Suprapubic skin (tissue), 4 donors: ENCODE measurements at places on chromosomes 12 and 14.

- peaks cover 2% of the 10 kb centered on the region for H3K4me1 ChIP-seq
- H3K4me3 ChIP-seq = no peak overlapping the region
- H3K27ac ChIP-seq = no peak overlapping the region
- no peaks in the 10 kb centered on the region for H3K27me3 ChIP-seq
- peaks cover 33% of the 10 kb centered on the region for H3K36me3 ChIP-seq
These were observed 19.1 kb downstream of the BCL7A start for GRCh38 chr12:122040579-122041386.

- no peak overlapping the region for H3K4me3 ChIP-seq
- no peak for DNase-seq
- peak overlapping the region; percentile 88 for H3K27ac ChIP-seq
- H3K27me3 ChIP-seq = no peaks in the 10 kb centered on the region
These were observed 34.3 kb upstream of the ATP2A2 start for GRCh38 chr12:110246636-110247339.

DNA sequence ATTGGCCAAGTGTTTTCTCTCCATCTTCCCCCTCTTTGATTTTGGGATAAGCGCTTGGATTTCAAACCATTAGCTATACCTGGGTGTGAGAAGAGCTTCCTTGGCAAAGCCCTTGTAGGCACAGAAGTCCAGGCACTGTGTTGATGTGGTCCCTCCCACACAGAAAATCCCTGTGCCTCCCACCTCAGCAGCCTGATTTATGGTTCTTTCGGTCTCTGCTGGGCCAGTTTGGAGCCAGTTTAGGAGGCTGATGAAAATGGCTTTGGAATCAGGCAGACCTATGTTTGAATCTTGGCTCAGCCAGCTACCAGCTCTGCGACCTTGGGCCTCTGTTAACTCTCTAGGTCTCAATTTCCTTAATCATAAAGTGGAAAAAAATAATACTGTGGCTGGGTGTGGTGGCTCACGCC is 9.6 kb upstream of the IFT81 start:
- H3K27me3 ChIP-seq = no peaks in the 10 kb centered on the region
- peaks cover 15% of the 10 kb centered on the region for H3K4me1 ChIP-seq
- H3K36me3 ChIP-seq = no peaks in the 10 kb centered on the region
- DNase-seq = no peak
- H3K27ac ChIP-seq = no peak overlapping the region

GRCh38 chr12:12004524-12004923 is 66.2 kb upstream of the BCL2L14 start:
- no peak for DNase-seq
- H3K4me1 ChIP-seq = peaks cover 8% of the 10 kb centered on the region
- no peak overlapping the region for H3K4me3 ChIP-seq
- H3K27ac ChIP-seq = no peak overlapping the region

DNA sequence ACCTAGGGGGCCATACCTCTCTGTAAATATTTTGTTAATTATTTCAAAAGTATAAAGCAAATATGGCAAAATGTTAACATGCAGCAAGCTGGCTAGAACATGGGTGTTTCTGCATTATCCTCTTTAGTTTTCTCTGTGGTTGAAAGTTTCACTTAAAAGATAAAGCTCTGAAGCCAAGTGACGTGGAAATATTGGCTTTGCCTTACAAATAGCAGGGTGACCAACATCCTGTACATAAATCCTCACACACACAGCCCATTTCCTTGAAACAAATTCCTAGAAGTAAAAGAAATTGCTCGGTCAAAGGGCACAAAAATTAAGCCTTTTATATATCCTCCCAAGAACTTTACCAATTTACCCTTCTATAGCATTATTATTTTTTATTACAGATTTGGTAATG is 10.6 kb upstream of the VWF start:
- no peak overlapping the region for H3K4me3 ChIP-seq
- no peak for DNase-seq
- H3K27ac ChIP-seq = no peak overlapping the region
- H3K4me1 ChIP-seq = no peaks in the 10 kb centered on the region
- H3K36me3 ChIP-seq = no peaks in the 10 kb centered on the region

DNA sequence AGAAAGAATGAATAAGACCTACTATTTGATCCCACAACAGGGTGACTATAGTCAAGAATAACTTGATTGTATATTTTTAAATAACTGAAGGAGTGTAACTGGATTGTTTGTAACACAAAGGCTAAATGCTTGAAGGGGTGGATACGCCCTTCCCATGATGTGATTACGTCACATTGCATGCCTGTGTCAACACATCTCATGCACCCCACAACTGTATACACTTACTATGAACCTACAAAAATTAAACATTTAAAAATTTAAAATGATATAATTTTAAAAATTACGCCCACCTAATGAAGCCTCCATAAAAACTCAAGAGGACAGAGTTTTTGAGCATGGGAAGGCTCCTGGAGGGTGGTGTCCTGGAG is 94.5 kb downstream of the SCARB1 start:
- no peaks in the 10 kb centered on the region for H3K27me3 ChIP-seq
- H3K36me3 ChIP-seq = no peaks in the 10 kb centered on the region
- no peak for DNase-seq
- H3K27ac ChIP-seq = no peak overlapping the region
- H3K4me3 ChIP-seq = no peak overlapping the region
- H3K4me1 ChIP-seq = peaks cover 35% of the 10 kb centered on the region

DNA sequence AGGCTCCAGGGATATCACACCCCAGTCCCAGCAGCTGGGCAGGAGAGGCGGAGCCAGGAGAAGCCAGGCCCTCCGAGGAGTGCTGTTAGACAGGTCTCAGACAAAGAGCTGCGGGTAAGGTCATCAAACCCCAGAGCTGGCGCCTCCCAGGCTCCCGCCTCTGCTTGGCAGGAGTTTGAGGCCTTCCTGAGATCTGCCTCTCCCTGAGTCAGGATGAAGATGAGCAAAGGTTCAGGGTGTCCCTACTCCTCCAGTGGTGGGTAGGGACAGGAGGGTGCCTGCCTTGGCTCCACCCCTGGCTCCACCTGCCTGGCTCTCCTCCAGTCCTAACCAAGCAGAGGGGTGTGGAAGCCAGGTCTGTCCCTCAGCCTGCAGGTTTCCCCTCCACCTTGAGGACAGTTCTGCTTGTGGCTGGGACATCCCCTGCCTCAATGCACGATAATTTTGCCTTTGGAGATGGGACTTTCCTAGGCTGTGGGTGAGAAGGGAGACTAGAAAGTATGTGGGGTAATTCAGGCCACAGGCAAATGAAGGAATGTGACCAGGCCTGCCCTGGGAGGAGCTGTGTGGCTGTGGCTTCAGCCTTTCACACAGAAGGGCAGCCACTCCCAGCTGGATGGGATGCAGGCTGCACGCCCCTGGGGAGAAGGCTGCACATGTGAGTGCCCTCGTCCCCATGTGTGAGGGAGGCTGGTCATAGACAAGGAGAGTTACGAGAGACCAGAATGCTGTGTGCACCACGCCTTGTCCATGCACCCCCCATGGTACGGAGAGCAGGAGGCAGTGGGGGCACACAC is 2.2 kb downstream of the PLEKHG6 start:
- H3K4me1 ChIP-seq = peaks cover 58% of the 10 kb centered on the region
- peak; percentile 75 for DNase-seq
- H3K27ac ChIP-seq = peak overlapping the region; percentile 80

DNA sequence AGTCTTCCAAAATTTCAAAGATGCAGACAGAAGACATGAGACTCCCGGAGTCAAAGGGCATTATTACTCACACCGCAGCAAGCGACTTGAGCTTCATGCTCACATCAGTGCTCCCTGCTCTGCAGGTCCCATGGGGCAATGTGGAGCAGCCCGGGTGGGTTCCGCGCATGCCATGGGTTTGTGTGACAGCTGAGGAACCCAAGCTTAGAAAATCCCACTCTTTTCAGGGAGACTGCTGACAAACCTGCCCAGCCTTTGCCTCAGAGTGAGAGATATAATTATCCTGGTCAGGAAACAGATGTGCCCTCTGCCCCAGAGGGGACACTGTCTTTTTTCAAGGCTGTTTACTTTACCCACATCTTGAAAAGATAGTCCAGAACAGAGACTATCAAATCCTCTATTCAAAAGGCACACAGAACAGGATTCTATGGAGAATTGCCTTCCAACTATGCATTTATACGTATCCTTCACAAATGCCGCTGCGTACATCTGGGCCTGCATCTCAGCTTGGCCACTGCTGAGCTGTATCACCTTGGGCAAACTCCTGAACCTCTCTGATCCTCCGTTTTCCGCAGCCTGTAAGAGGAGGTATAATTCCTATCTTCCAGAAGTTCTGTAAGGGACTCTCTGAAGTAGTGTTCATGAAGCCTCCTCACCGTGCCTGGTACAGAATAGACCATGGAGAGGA is 16.0 kb downstream of the C14orf132 start:
- H3K36me3 ChIP-seq = no peaks in the 10 kb centered on the region
- H3K27ac ChIP-seq = no peak overlapping the region
- no peaks in the 10 kb centered on the region for H3K27me3 ChIP-seq
- H3K4me3 ChIP-seq = no peak overlapping the region
- DNase-seq = no peak

DNA sequence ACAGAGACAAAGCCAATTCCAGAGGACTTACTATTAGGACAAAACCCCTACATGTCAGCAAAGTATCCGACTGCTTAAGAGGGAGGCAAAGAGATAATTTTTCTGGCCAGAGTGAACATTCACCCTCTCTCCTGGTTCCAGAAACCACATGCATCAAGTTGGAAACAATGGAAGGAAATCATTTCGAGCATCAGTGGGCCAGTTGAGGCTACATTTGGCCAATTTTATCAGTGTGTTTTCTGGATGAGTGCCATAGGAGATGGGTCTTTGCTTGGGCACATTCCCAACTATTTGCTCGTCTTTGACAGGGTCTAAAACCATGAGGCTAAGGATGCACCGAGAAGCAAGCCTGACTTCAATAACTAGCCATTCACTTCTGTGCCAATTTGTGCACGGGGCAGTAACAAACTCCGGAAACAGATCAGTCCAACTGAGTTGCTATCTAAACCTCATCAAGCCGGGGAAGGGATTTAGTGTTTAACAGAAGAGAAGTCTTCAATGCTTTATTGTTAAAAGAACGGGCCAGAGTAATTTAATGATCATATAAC is 17.4 kb downstream of the EGLN3 start:
- DNase-seq = no peak
- H3K4me1 ChIP-seq = peaks cover 18% of the 10 kb centered on the region
- H3K27ac ChIP-seq = no peak overlapping the region
- no peaks in the 10 kb centered on the region for H3K27me3 ChIP-seq

DNA sequence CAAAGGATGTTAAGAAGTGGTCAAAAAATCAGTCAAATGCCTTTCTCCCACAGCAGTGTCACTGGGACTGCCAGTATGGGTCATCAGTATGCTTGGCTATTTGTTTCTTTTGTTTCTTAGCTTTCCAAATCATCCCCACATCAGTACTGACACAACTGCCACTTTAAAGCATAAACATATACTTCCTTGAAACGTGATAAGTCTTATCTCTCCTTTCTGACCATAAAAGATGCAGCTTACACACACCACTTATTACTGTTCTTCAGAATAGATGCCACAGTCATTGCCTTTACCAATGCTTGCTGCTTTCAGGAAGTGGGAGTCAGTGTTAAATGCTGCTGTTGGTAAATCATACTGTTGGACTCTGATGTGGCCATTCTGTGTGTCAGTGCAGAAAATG is 18.6 kb upstream of the GARIN2 start:
- H3K4me1 ChIP-seq = no peaks in the 10 kb centered on the region
- peaks cover 21% of the 10 kb centered on the region for H3K36me3 ChIP-seq
- no peak overlapping the region for H3K27ac ChIP-seq
- no peak overlapping the region for H3K4me3 ChIP-seq

- H3K4me3 ChIP-seq = peak within 1 kb of the TSS; percentile 65
- H3K27me3 ChIP-seq = no peaks in the 10 kb centered on the region
- peak; percentile 74 for DNase-seq
- H3K4me1 ChIP-seq = peaks cover 35% of the 10 kb centered on the region
- H3K36me3 ChIP-seq = no peaks in the 10 kb centered on the region
These were observed at the start of gene CCDC88C for GRCh38 chr14:91417120-91417982. CCDC88C (minus strand) TSS chr14:91417820; CDS start chr14:91417690, 130 bp downstream.

DNA sequence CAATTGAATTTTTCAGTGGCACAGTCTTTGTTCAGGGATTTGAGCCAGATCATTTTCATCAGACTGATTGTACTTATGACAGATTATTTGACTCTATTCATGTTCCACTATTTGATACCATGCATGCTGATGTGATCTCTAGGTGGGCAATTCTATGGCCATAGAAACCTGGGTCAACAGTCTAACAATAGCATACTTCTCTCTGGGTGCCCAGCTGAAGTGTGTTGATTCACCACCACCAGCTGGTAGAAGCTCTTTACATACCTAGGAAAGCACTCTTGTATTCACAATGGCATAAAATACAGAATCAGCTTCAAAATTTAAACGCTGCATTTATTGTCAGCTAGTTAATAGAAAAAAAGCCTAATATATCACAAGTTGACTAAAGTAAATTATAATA is 90.2 kb upstream of the TMTC2 start:
- DNase-seq = no peak
- H3K4me1 ChIP-seq = no peaks in the 10 kb centered on the region
- no peaks in the 10 kb centered on the region for H3K36me3 ChIP-seq
- H3K27me3 ChIP-seq = no peaks in the 10 kb centered on the region

DNA sequence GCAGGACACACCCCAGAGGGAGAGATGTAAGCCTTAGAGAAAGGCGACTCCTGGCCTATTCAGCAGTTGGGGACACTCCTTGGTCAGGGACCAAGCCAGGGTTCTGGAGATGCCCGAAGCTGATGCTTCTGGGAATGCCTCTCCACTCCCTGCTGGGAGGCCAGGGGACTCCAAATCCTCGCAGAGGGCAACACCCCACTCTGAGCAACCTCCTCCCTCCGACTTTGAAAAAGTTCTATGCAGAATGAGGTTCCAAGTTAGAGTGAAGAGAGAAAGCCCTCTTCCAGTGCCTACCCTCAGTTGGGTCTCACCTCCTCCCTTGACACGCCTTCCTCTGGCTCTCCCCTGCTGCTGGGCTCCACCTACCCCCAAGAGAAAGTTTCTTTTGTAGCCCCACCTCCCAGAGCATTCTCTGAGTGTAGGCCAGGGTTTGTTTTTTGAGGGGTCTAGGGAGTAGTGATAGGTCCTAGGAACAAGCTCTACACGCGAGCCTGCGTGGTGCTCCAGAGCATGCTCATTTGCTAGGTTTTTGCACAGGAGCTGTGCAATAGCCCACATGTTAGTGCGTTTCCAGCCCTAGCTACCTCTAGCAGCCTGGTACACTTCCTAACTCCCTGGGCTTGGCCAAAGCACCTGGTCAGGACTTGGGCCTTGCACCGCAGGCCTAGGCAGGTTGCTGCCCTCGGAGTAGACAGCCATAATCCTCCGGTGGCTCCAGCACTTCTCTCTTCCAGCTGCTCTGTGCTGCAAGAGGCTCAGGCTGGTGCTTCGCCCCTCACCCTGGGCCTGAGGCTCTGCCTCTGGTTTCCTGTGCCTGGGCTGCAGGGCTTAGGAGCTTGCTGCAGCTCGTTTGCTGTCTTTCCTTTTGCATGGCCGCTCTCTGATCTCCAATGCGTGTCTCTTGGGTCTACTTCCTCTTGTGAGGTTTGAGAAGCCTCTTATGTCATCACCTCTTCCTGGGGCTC is 590 bp upstream of the CEBPE start:
- H3K27me3 ChIP-seq = no peaks in the 10 kb centered on the region
- H3K36me3 ChIP-seq = no peaks in the 10 kb centered on the region
- H3K4me3 ChIP-seq = no peak overlapping the region

DNA sequence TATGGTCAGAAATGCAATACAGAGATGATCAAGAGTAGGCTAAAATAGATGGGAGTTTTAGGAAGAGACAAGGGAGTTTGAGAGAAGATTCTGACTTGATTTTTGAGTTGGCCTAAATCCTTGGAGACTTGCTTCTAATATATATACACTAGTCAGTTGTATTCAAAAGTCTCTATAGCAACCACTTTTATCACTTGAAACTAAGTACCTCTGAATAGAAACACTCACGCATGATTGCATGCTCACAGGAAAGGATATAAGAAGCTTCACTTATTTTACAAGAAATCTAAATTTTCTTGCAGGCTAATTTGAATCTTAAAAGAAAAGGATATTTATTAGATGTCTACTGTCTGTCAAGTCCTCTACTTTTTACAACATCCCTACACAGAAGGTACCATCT is 316.8 kb downstream of the SNAPC1 start:
- no peak for DNase-seq
- H3K4me1 ChIP-seq = no peaks in the 10 kb centered on the region
- no peak overlapping the region for H3K27ac ChIP-seq
- H3K36me3 ChIP-seq = no peaks in the 10 kb centered on the region
